NCI-H1417 (cell line): ENCODE measurements at places on chromosomes 7 and 10.

DNA sequence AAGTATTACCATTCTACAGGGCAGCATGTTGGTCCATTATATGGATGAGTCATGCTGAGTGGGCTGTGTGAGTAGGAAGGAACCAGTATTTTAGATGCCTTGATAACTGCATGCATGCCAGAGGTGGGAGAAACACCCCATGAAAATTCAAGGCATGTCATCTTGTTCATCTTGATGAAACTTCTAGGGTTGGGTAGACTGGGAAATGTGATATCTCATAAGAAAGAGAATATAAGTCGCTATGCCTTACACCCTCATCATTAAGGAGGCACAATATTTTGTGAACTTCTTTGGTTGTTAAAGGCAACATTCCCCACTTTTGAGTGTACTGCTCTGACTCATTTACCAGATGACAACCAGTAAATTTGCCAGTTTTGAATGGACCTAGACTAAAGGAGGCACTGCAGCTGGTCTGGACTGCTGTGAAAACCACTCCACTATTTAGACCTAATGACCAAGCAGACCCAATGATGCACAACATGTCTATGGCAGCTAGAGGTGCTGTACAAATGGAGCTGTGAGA is 48.0 kb downstream of the ZNF365 start:
- no peak for DNase-seq

DNA sequence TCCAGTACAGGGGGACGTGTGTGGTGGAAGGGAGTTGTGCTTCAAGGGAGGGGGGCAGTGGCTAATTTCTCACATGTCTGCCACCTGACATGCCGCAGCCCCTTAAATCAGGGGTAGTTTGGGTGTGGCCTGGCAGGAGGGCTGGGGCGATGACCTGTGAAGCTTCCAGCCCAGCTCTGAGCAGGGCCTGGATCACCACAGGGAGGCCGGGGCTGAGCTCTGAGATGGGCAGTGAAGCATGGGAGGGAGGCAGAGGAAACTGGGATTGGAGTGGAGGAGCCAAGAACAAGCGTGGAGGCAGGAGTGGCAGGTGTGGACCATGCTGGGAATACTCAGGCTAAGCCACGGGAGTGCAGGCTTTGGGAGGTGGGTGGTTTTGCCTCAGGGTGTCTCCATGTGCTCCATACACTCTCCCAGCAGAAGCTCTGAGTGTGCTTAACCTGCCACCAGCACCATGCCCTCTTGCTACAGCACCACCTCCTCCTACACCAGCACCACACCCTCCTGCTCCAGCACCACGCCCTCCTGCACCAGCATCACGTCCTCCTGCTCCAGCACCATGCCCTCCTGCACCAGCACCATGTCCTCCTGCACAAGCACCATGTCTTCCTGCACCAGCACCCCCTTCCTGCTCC is 99.3 kb upstream of the SHH start:
- DNase-seq: no peak

DNA sequence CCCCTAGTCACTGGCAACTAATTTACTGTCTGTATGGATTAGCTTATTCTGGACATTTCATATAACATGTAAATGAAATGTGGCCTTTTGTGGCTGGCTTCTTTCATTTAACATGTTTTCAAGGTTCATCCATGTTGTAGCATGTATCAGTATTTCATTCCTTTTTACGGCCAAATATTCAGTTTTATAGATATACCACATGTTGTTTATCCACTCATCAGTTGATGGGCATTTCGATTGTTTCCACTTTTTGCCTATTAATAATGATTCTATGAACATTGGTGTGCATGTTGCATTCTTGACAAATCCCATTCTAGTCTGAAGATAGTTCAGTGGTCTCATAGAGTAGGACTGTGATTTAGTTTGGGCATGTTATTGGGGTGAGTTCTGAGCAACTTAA is 12.6 kb downstream of the CNNM2 start:
- DNase-seq: no peak

GRCh38 chr7:105802604-105803428 is 73.6 kb downstream of the ATXN7L1 start:
- DNase-seq: no peak

- DNase-seq: no peak
Observed at GRCh38 chr7:3673524-3673923, 372.5 kb downstream of the SDK1 start.

DNA sequence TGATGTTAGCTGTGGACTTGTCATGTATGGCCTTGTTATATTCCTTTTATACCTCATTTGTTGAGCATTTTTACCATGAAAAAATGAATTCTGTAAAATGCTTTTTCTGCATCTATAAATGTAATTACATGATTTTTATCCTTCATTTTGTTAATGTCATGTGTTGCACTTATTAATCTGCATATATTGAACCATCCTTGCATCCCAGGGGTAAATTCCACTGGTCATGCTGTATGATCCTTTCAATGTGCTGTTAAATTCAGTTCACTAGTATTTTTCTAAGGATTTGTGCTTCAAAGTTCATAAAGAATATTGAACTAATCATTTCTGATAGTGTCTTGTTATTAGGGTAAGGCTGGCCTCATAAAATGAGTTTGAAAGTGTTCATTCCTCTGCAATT is 31.9 kb upstream of the AHR start:
- DNase-seq: no peak

DNA sequence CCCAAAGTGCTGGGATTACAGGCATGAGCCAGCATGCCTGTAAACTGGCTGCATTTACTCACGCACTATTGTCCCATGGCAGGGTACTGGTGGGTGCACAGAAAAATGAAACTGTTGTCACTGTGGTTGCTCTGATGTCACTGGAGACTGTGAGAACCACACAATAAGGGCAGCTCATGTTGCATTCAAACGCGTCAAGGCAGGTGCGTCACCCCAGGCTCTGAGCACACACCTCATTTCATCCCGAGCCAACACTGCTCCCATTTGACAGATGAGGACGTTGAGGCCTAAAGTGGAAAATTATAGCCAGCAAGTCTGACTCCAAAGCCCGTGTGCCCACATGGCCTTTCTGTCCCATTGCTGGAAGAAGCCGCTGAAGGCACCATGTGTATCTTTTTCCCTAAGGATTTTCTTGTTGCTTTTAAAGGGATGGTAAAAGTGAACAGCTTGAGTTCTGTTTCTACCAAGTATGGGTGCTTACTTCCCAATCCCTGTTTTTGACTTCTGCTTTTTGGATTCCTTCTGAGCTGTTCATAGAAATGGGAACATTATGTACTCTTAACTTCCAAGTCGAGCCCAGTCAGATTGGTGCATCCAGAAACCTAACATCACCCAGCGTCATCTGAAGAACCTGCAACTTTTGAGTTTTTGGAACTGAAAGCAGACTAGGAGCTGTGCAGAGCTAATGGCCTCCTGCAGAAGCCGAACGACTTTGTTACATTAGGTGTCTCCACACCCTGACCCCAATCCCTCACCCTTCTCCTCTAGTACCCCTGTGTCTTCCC is 60.1 kb upstream of the CARD11 start:
- DNase-seq: no peak

DNA sequence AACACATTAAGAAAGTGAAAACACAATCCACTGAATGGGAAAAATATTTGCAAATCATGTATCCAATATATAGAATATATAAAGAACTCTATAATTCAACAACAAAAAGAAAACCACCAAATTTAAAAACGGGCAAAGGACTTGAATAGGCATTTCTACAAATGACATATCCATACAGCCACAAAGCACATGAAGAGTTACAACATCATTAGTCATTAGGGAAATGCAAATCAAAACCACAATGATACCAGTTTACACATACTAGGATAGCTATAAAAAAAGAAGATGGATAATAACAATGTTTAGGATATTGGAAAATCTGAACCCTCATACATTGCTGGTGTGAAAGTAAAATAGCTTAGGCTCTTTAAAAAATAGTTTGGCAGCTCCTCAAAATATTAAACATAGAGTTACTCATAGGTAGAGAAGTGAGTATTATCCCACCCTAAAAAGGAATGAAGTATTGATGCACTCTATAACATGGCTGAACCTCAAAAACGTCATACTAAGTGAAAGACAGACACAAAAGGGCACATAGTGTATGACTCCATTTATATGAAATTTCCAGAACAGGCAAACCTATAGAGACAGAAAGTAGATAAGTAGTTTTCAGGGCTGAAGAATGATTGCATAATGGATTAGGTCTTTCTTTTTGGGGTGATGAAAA is 4.5 kb downstream of the ZPBP start:
- DNase-seq: no peak

DNA sequence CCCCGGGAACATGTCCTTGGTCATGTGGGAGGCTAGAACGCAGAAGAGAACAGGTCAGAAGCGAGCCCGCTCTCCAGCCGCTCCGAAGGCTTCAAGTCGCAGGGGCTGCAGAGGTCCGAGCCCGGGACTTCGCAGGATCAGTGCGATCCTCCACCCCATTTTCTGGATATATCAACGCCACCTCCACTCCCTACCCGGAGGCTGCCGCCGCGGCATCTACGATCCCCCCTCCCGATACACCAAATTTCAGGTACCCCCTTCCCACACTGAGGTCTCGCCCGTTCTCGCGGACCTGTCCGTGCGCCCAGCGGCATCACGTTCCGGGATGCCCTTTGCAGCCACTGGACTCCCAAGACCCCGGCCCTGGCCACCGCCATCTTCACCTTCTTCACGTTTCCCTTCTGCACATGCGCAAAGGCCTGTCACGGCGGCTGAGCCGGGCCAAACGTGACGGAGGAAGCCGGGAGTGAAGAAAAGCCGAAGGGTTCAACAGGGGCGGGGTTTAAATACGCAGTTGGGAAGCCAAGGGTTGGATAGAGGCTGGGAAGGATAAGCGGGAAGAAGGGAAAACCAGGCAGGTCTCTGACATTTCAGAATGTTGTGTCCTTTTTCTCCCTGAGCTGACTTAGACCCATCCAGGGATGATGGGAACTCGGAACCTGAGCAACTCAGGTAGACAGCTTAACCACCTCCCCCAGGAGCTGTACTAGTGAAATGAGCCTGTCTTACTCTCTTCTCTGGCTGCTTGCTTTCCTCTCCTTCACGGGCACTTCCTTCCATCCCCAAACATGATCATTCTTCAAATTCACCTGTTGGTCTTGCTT is at the start of gene NDUFB8:
TSS of gene NDUFB8 (minus strand) at position 397 of the 824 bp plus-strand sequence. CDS start at position 377, 20 bp downstream.
- peak; percentile 83 for DNase-seq

DNA sequence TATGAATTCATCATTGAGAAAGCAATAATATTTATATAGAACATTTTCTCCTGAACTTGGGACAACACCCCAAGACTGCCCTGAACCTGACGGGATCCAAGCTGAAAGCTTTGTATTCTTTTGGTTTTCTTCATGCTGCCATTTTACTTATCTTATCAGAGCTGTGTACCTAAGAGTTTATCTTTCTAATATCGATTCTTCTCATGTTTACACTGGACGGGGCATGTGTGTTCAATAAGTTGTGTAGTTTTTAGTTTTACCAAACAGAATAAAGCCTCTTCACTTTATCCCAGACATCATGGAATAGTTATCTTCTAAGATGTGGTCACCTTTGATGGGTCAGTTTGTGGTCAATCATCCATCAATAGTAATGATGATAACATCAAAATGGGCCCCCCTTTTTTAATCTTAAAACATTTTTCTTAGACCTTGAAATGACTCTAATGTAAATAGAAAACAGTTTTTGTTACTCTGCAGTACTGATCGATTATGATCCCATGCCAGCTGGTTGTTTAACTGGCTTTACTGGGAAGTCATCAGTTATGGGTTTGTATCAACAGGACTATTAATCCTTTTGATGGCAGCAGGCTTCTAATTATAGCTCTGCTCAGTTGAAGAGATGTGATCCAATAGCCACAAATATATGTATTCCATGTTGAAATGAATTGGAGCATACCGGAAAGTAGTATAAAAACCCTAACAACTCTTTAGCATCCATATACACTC is 446.1 kb downstream of the KCNMA1 start:
- DNase-seq: no peak

GRCh38 chr10:132516771-132517725 is 20.5 kb upstream of the INPP5A start:
- DNase-seq: no peak

DNA sequence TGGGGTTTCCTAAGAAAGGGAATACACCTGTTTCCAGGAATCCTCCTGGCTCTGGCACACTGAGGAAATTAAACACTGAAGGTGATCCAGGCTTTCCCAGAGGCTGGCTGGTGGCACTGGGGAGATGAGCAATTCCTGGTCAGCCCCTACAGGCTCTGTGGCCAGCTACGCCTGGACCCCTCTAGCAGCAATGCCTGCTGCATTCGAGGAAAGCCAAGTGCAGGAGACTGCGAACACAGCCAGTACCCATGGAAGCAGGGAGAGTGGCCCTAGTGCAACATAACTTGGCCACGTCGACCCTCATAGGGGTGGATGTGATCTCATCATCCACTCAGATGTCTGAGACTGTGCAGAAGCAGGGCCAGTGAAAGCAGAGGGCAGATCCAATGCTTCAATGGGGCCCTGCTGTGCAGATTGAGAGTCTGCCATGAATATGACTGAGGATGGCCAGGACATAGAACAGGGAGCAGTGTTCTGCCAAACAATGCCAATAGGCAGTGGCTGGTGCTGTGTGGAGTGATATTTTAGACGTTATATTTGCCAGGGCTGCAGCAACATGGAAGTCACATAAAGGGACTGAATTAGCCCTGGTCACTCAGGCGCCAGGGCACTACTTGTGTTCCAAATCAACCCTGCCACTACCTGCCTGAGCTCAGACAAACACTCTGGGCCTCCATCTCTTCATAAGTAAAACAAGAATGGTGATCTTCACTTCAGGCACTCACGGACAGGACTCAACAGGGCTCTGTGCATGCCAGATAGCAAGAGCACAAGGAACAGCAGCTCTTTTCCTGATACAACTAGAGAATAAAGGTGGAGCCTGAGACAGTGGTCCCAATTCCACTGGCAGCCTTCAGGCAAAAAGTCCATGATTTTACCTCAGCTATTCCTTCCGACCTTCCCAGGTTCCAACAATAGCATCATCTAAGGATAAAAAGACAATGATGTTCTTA is 2.4 kb downstream of the ZNF488 start:
- peak; percentile 21 for DNase-seq

GRCh38 chr10:112588225-112588990 is 141.4 kb downstream of the VTI1A start:
- no peak for DNase-seq

DNA sequence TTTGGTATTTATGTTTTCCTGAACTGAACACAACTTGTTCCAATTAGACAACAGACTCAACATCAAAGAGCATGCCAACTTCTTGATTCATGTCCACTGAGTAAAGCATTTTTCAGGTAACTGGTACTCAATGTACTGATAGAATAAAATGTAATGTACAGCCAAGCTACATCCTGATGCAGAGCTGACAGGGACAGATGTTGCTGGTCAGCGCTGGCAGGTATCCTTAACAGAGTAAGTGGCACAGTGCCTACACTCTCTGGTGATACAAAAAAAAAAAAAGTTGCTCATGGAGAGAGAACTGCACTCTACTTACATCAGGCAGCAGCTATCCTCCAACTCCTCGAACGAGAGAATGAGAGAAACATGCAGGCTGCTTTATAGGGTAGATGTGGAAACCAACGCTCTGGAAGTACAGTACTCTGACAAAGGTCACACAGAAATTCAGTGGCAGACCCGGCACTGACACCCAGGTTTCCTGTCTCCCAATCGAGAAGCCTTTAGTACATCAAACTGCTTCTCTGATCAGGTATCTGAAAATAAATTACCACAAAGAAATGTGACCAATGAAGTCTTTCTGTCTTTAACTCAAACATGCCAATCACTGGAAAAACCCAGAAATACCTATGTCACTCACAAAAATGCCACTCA is 4.6 kb downstream of the ITGB1 start:
- no peak for DNase-seq

- DNase-seq: no peak
Observed at GRCh38 chr7:55067748-55068147, 48.9 kb downstream of the EGFR start.

GRCh38 chr7:91491868-91492267 is 227.6 kb downstream of the FZD1 start:
- DNase-seq: no peak

- DNase-seq: no peak
Observed at GRCh38 chr7:24732646-24733413, 24.4 kb downstream of the GSDME start.
